Stimulated activated CD8-positive, alpha-beta memory T cell treated with anti-CD3 and anti-CD28 coated beads, Interleukin-4, amount 100 ng/mL, for 1 hour (primary cell): ENCODE measurements at places on chromosomes 16 and 17.

DNA sequence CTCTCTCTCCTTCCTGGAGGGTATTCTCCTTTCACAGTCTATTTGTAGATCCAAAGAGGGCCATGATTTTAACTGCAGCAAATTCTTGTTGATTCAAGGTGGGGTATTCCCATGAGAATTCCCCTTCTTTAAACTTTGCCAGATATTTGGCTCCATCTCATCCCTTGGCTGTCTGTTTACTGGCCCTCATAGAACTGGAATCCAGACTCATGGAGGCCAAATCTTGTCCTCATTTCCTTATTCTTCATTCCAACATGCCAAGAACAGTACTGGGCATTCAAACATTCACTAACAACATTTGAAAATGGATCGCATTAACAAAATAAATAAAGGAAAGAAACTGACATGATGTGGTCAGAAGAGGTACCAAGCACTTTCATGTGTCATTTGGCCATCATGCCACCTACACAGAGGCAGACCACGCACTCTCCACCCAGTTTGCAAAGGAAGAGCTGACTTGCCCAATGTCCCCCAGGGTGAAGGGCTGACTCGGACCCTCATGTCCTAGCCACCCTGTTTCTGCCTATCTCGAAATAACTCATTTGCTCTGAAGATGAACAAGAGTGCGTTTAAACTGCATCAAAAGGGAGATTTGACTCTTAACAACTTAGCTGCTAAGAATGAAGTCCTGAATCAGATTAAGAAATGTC lies 23.1 kb upstream of the SLC35B1 start:
- DNase-seq: no peak

DNA sequence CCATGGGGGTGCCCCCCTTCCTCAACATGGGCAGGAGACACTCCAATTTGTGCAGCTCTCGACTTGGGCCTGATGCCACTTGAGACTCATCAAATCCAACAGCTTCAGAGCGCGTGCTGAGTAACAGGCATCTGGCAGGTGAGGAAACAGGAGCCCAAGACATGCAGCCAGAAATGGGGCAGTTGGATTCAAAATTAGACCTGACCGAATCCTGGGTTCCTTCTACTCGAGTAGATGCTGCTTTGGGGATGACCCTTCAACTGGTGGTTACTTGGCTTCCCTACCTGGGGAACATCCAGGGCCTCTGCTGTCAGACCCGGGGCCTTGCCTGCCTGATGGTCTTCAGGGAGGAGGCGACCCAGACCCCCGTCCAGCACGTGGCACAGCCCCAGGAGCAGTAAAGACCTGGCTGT lies 488 bp upstream of the NTN3 start:
- DNase-seq: no peak

GRCh38 chr17:81821147-81821546 lies 11.9 kb downstream of the MCRIP1 start:
- no peak for DNase-seq

DNA sequence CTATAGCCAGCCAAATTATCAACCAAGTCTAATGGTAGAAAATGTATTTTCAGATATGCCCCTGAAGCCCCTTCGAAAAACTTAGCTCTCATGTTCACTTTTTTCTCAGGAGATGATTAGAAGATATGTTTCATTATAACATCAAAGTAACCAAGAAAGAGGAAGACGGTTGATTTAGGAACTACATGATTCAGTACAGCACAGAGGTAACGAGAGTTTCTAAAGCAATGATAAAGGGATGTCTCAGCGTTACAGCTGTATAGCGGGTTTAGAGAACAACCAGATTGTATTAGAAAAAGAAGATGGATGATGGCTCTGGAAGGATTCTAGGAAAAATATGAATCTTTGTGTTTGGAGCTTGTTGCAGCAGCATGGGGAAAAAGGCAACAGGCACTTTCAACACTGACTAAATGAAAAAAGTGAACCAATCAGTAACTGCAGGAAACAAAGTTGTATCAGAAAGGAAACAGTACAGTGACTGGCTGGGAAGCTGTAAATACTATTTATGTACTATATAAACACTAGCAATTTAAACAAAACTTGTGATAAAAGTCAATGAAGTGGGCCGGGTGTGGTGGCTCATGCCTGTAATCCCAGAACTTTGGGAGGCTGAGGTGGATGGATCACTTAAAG lies 21.5 kb downstream of the MBTD1 start:
- DNase-seq: no peak
